Neural progenitor cell (in vitro differentiated cells): ENCODE measurements at places on chromosomes 12 and 14. TPM values are rescaled to one million over a fixed set of nuclear protein-coding genes. Genes with fewer than 3 reads are reported as not detected.

Gene HIF1A
- total RNA-seq, result 185 and 299 TPM in 2 replicates

GRCh38 chr12:49519574-49519936 lies 19.3 kb upstream of the KCNH3 start:
- DNase-seq, result no peak
- no peak overlapping the region for H3K4me3 ChIP-seq
- H3K4me1 ChIP-seq, result no peaks in the 10 kb centered on the region
- no peaks in the 10 kb centered on the region for H3K27me3 ChIP-seq

DNA sequence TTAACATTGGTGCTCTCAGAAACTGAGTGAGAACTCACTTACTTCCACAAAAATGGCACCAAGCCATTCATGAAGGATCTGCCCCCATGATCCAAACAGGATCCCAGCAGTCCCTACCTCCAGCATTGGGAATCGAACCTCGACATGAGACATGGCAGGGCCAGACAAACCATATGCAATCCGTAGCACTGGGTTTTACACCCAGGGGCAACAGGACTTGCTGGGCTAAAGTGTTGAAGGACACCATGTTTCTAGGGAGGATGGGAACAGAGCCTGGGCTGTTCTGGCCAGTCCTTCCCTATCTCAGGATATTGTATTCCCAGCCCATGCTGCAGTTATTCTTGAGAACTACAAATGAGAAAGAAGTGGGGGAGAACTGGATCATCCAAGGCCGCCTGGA lies 36.6 kb downstream of the SERPINA3 start:
- no peak overlapping the region for H3K27ac ChIP-seq
- no peak for DNase-seq
- H3K36me3 ChIP-seq, result no peaks in the 10 kb centered on the region
- no peak overlapping the region for H3K4me3 ChIP-seq
- no peaks in the 10 kb centered on the region for H3K4me1 ChIP-seq
- no peaks in the 10 kb centered on the region for H3K27me3 ChIP-seq

- H3K4me3 ChIP-seq, result no peak overlapping the region
- no peaks in the 10 kb centered on the region for H3K36me3 ChIP-seq
- no peaks in the 10 kb centered on the region for H3K27me3 ChIP-seq
- H3K27ac ChIP-seq, result no peak overlapping the region
- H3K4me1 ChIP-seq, result no peaks in the 10 kb centered on the region
These were observed 22.3 kb upstream of the MGP start for GRCh38 chr12:14907953-14908352.

GRCh38 chr12:116490471-116490870 lies 68.7 kb upstream of the MAP1LC3B2 start:
- H3K4me1 ChIP-seq, result peaks cover 4% of the 10 kb centered on the region
- H3K27me3 ChIP-seq, result no peaks in the 10 kb centered on the region
- H3K4me3 ChIP-seq, result no peak overlapping the region

Gene LHX5
- 48.4 and 98.7 TPM in 2 replicates for total RNA-seq
